ENCODE measurements at places on chromosomes 3 and 15. TPM values are rescaled to one million over a fixed set of nuclear protein-coding genes. Genes with fewer than 3 reads are reported as not detected.

- DNase-seq = no peak
These were observed 144.9 kb downstream of the EPHB1 start for GRCh38 chr3:134939978-134940377.

DNA sequence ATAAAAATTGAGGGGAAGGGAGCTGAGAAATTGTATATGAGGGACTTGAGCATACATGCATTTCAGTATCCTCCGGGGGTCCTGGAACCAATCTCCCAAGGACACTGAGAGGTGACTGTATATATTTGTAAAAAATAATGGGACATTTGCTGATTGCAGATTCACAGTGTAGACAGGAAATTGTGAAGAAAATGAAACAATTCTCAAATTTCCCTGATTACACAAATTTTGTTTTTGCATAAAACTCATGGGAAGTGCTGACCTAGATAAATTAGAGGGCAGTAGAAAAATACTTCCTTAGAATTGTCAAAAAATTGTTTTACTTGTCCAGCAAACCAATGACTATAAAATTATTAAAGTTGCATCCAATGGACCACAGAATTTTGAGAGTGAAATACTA, 64.0 kb downstream of the IFT57 start:
- no peak for DNase-seq

DNA sequence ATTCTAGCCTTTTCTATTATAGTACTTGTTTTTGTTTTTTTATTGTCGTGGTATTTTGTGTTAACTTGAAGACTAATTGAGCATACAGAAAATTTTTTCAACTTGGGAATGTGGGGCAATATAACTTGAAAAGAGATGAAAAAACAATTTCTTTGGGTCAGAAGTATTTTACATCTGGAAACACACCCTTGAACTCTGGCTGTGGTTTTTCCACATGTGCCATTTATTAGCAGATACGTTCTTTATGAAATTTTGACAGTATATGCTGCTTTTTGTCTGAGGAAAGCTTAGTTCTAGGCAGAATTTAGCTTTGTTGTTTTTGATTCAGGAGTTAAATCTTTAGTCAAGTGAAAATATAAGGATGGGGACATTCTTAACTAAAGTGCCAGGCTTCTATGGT, 44.7 kb downstream of the TCF12 start:
- DNase-seq = no peak

GRCh38 chr3:72274493-72275330, 489.8 kb upstream of the PROK2 start:
- peak; percentile 71 for DNase-seq

DNA sequence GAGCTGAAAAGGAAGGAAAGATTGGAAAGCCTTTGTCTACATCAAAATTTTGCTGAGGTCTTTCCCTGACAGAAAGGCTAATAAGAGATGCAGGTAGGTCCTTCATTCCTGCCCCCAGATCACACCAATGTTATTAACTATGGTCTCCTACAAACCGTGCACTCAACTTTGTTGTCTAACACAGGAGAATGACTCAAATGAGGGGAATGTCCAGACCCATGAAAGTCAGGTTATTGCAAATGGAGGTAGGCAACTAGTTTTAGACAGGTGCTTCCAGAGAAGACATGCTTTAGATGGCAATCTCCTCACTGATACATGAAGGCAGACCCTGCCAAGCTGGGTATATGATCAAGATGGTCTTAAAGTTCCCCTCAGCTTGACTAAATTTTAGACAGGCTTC, 51.0 kb downstream of the NFKBIZ start:
- no peak for DNase-seq

- no peak for DNase-seq
These were observed 17.6 kb upstream of the APOD start for GRCh38 chr3:195601382-195601781.

Gene CSTA
- total RNA-seq = not detected

Gene KBTBD13
- total RNA-seq = not detected

Gene IL17RE
- total RNA-seq = 1.1 TPM

Gene NRG4
- total RNA-seq = not detected

Gene ADPRH
- 4.2 TPM for total RNA-seq

Measured in activated CD4-positive, alpha-beta T cell treated with anti-CD3 and anti-CD28 coated beads, Interleukin-2, amount 10 ng/mL, durations not matched to agents 24 days and 14 days (primary cell).